A549 treated with GW870086 at 1 μM for 4 hours (cell line): ENCODE measurements at places on chromosomes 2 and 18. TPM values are rescaled to one million over a fixed set of nuclear protein-coding genes. Genes with fewer than 3 reads are reported as not detected.

Gene CYRIA
- 0.13 to 0.29 TPM (median 0.23 TPM) in 4 of 5 replicates, not detected in the other for total RNA-seq

Gene UBXN2A
- total RNA-seq, result 18.6 to 24.5 TPM (median 23.6 TPM) in 5 replicates

Gene ABHD1
- total RNA-seq, result 0.98 to 2.3 TPM (median 1.5 TPM) in 5 replicates

Gene KCNK3
- 0.46 to 1.2 TPM (median 0.68 TPM) in 5 replicates for total RNA-seq

Gene SPDYA
- total RNA-seq, result 0.08 to 0.47 TPM (median 0.24 TPM) in 5 replicates

Gene CCDC85A
- total RNA-seq, result 0.10 to 0.23 TPM (median 0.19 TPM) in 5 replicates

Gene FAM210A
- 20.9 to 25.4 TPM (median 23.1 TPM) in 5 replicates for total RNA-seq

Gene ERFE
- total RNA-seq, result 6.7 to 9.2 TPM (median 7.7 TPM) in 5 replicates

Gene ICOS
- not detected in 5 replicates for total RNA-seq

Gene CPO
- total RNA-seq, result not detected in 5 replicates

Gene ATP6V1B1
- 1.2 to 2.5 TPM (median 2.4 TPM) in 5 replicates for total RNA-seq

Gene CCDC178
- not detected in 5 replicates for total RNA-seq

Gene REG1B
- not detected in 5 replicates for total RNA-seq

Gene ZSWIM2
- not detected in 5 replicates for total RNA-seq

Gene LOXHD1
- not detected in 5 replicates for total RNA-seq

Gene ARPC2
- total RNA-seq, result 280 to 308 TPM (median 303 TPM) in 5 replicates

Gene DIPK1C
- total RNA-seq, result not detected in 5 replicates
